ENCODE measurements at places on chromosomes 3 and 15.

GRCh38 chr3:102471001-102471400, 36.2 kb downstream of the ZPLD1 start:
- H3K4me3 ChIP-seq: no peak overlapping the region
- DNase-seq: no peak
- H3K36me3 ChIP-seq: no peaks in the 10 kb centered on the region
- H3K4me1 ChIP-seq: no peaks in the 10 kb centered on the region
- H3K27me3 ChIP-seq: no peaks in the 10 kb centered on the region
- H3K27ac ChIP-seq: no peak overlapping the region

DNA sequence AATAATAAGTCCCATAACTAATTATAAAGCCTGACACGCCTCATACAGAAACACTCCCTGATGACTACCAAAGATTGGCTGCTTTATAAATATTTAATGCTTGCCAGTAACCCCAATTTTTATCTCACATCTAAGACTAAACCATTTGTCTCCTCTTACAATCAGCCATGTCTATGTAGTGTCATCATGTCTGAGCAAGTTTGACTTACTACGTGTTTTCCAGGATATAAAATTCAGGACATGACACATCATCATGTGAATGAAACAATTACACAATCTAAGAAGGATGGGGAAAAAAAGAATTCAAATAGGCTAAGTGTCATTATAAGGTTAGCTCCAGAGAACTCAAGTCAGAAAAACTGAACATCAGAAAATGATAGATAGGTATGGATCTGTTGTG, 208.7 kb downstream of the MECOM start:
- no peaks in the 10 kb centered on the region for H3K36me3 ChIP-seq
- no peaks in the 10 kb centered on the region for H3K4me1 ChIP-seq
- H3K4me3 ChIP-seq: no peak overlapping the region
- DNase-seq: no peak
- no peak overlapping the region for H3K27ac ChIP-seq

- H3K4me1 ChIP-seq: no peaks in the 10 kb centered on the region
- DNase-seq: no peak
- no peak overlapping the region for H3K27ac ChIP-seq
- no peaks in the 10 kb centered on the region for H3K27me3 ChIP-seq
- no peaks in the 10 kb centered on the region for H3K36me3 ChIP-seq
Observed at GRCh38 chr3:25273582-25274171, 154.4 kb upstream of the RARB start.

DNA sequence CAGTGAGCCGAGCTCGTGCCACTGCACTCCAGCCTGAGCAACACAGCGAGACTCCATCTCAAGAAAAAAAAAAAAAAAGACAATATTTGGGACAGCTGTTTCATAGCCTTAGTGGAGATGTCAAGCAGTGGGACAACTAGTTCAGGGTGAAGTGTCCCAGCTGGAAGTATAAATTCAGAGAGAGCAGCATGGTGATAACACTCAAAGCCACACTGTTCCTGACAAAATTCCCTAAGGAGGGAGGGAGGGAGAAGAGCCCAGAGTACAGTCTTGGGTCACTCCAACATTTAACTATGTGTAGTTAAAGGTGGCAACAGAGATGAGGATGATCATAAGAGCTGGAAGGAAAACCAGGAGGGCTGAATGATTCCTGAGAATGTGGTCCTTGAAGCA, 21.1 kb upstream of the IP6K2 start:
- H3K27ac ChIP-seq: no peak overlapping the region
- no peak for DNase-seq
- H3K4me3 ChIP-seq: no peak overlapping the region
- no peaks in the 10 kb centered on the region for H3K27me3 ChIP-seq

GRCh38 chr3:170992854-170993253, 33.7 kb downstream of the SLC2A2 start:
- no peak for DNase-seq
- peaks cover 25% of the 10 kb centered on the region for H3K27me3 ChIP-seq
- H3K36me3 ChIP-seq: no peaks in the 10 kb centered on the region

GRCh38 chr3:152383136-152383606, 114.4 kb downstream of the MBNL1 start:
- no peaks in the 10 kb centered on the region for H3K27me3 ChIP-seq
- peak overlapping the region; percentile 71 for H3K27ac ChIP-seq
- DNase-seq: no peak
- peaks cover 33% of the 10 kb centered on the region for H3K36me3 ChIP-seq
- peaks cover 44% of the 10 kb centered on the region for H3K4me1 ChIP-seq

Data from activated naive CD4-positive, alpha-beta T cell treated with anti-CD3 and anti-CD28 coated beads, Interleukin-2, amount 10 ng/mL, durations not matched to agents 7 days and 5 days (primary cell).